ENCODE measurements at places on chromosomes 12 and 14.

GRCh38 chr12:85779768-85780167, 56.4 kb downstream of the RASSF9 start:
- no peak for DNase-seq

- DNase-seq = no peak
Observed at GRCh38 chr14:34713681-34714319, 593 bp downstream of the CFL2 start.

GRCh38 chr14:34623506-34623905, 6.4 kb downstream of the SNX6 start:
- DNase-seq = no peak

DNA sequence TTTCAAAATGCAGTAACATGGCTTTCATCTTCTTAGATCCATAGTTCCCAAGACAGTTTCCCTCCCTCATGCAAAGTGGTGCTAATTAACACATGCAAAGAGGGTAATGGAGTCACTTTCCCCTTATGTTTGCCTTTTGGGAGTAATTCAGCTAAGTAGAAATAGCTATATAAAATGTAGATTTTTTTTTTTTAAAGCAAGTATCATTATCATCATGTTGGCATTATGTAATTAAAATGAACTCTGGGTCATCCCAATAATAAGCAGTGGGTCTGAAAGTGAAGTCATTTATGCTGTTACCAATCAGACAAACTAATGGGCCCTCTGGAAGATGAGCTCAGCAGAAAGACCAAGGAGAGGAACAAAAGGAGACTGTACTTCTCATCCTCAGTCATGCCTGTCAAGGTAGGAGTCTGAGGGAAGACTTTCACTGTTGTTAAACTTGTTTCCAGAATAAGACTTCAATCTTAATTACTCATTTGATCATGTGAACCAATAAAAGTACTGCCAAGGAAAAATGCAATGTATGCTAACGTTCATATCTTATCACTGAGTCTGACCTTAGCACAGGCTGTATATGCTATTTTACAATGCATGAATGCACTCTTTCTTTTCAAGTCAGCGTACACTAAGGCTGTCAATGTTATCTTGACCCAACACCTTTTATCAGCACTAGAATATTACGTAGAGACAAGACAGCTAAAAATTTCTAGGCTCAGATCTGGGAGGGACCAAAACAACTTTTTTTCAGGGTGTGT, 26.8 kb downstream of the AREL1 start:
- DNase-seq = no peak

- no peak for DNase-seq
Observed at GRCh38 chr12:2803635-2804392, 8.7 kb upstream of the ITFG2 start.

DNA sequence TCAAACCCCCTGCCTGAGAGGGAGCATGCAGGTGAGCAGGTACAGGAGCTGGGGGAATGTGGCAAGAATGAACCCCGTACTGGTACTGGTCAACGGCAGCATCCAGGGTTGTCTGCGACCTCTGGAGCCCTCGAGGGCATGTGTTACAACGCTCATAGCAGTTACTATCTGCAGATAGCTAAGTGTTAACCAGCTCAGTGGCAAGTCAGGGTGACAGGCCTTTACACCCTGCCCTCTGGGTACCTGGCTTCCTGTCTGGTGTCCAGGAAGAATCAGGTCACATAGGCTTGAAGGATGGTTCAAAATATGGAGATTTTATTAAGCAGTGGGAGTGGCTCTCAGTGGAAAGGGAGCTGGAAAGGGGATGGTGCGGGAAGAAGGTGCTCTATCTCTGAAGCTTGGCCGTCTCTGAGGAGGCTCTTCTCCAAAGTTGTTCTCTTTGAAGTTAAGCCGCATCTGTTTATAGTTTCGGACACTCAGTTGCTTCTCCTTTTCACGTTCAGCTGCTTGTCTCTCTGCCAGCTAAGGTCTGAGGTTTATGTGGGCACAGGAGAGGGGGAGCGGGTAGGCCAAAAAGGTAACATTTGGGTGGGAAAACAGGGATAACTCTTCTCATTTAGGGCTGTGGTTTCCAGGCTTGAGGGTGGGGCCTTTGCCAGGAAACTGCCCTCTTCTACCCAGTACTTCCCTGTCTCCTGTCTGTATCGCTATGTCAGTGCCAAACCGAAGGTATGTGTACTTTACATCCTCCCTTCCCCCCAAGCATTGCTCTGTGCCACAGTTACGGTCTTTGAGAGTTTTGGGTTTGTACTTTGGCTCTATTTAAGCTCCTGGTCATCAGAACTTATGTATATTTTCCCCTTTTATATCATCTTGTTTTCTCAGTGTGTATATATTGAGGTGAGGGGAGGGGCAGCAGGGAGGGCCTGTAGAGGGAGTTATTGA, 305.8 kb downstream of the RGS6 start:
- DNase-seq = no peak

DNA sequence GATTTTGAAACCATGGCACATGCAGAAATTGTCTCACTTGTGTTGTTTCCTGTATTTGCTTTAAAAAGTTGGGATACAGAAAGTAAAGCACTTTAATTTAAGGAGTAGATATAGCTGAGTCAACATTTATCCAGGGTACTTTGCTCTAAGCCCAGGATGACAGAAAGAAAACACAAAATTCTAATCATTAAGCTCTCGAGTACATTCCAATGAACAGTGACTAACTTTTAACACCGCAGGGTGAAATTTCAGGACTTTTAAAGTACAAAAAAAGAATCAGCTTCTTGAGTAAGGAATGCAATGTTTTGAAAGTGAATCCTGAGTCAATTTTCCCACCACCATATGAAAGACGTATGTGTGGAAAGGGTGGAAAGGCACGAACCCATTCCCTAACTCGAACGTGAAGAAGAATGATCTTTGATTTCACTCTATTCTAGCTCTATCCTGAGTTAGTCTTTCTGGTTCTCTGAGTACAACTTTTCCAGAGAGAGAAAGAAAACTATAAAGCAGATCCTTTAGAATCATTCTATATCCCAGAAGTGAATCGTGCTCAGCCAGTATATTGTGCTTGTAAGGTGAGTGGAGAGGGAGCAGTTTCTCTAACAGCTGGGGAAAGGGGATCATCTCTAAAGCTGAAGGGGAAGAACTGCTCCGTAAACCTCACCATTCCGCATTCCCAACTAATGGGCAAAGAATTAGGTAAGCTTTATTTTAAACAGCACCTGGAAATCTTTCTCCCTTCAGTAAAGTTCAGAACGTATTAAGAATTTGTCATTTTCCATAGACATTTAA, 779.0 kb upstream of the FLRT2 start:
- no peak for DNase-seq

- no peak for DNase-seq
Observed at GRCh38 chr12:18332173-18332572, 70.9 kb downstream of the PIK3C2G start.

DNA sequence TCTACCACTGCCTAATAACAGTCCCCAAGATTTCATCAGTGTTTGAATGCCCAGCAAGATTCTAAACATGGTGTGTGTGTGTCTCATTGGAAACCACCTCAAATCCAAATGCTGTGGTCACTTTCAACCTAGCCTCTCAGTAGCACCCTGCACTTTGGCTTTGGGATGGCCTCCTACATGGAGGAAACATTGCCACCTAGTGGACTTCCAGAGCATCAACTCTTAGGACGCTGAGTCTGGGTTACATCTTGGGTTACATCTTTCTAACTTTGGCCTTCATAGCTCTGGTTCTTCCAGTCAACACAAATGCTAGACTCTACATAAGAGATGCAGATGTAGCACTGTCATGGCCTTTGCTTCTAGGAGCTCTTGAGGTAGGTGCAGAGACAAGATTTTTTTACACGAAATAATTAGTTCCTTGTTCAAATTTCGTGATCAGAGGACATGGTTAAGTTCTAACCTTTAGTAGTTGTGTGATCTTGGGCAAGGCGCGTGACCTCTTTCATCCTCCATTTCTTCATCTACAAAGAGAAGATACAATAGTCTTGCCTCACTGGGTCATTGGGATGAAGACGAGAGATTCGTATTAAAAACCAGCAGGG, 113.5 kb upstream of the VASH1 start:
- no peak for DNase-seq

- no peak for DNase-seq
Observed at GRCh38 chr12:104694161-104694560, 237.4 kb downstream of the CHST11 start.

DNA sequence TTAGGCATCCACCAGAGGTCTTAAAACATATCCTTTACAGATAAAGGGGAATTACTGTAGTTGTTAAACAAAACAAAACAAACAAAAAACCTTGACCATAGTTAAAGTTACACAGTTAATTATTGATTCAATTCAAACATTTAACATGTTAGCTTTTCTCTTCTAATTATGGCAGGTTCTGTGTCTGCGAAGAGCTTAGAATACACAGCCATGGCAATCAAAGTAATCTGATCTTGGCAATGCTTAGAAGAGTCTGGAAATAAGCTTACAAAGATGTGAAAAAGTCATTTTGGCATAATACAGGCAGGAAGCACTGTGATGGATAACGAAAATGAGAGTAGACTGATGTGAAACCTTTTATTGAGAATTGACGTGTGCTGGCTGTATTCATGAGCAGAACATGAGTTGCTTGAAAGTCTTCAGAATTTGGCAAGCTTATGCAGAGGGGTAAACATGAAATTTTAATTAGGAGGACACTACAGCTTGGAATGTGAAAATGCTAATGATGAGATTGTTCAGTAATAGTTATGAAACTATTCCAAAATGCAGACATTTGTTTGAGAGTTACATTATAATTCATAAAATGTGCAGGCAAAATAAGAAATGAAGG, 629.6 kb downstream of the FSCB start:
- no peak for DNase-seq

DNA sequence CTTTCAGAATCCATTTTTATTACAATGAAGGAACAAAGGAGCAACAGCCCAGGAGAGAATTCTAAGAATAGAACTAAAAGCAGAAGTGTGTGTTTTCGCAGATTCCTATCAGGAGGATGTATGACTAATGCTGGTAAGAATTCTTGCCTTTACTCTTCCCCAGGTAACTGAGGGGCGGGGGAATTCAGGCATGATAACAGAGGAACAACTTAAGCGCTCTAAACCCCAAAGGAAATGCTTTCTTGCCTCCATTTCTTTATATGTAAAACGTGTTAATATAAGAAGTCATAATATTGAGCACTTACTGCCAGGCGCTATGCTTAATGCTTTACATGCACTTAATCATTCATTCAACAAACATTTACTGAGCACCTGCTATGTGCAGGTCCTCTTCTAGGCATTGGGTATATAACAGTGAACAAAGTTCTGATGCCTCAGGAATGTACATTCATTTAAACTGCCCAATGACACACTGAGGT, 4.5 kb downstream of the HCAR1 start:
- DNase-seq = no peak

DNA sequence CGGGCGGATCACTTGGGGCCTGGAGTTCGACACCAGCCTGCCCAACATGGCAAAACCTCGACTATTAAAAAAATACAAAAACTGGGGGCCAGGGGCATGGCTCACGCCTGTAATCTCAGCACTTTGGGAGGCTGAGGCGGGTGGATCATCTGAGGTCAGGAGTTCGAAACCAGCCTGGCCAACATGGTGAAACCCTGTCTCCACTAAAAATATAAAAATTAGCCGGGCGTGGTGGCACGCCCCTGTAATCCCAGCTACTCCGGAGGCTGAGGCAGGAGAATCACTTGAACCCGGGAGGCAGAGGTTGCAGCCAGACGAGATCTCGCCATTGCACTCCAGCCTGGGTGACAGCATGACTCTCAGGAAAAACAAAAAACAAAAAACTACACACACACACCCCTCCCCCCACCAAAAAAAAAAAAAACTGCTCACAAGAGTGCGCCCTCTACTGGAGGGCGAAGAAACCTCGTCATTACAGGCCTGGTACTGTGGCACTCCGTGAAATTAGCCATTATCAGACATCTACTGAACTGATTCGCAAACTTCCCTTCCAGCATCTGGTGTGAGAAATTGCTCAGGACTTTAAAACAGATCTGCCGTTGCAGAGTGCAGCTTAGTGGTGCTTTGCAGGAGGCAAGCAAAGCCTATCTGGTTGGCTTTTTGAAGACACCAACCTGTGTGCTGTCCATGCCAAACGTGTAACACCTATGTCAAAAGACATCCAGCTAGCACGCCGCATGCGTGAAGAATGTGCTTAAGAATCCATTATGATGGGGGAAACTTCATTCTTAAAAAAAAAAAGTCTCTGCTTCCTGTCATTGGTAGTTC, 7.7 kb downstream of the PPP1R3E start:
- no peak for DNase-seq

Data from T1000 (cell line).